ENCODE measurements at places on chromosomes 1 and 21.

DNA sequence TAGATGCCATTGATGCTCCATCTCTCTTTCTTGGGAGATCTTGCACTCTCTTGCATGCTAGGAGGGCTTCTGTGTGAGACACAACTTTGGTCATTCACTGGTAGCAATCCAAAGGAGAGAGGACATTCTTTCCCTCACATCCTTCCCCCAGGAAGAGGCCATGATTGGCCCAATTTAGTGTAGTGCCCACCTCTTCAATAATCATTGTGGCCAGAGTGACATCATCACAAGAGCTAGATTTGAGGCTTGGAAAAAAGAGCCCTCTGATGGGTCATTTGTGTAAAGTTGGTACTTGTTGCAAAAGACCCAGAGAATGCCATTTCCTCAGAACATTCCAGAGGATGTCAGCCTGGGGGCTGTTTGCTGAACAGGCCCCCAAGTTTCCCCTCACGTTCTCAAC, 30.2 kb downstream of the S100A6 start:
- no peak for DNase-seq

DNA sequence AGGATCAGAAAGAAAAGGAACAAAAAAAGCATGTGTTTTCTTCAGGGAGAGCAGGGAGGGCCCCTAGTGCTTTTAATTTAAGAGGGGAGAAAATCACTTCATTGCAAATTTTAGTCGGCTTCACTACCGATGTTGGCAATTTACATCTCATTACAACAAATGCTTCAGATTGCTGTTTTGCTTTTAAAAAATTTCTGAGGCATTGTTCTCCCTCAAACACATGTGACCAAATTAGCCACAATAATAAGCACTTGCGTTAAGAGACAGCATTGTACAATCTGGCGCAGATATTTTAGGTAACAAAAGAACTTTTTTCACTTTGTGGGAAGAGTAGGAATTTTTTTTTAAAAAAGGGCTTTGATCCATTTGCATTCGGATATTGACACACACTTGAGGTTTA, 29.8 kb downstream of the BEND5 start:
- no peak for DNase-seq

- no peak for DNase-seq
These were observed 406.3 kb upstream of the CHRM3 start for GRCh38 chr1:238980053-238980452.

DNA sequence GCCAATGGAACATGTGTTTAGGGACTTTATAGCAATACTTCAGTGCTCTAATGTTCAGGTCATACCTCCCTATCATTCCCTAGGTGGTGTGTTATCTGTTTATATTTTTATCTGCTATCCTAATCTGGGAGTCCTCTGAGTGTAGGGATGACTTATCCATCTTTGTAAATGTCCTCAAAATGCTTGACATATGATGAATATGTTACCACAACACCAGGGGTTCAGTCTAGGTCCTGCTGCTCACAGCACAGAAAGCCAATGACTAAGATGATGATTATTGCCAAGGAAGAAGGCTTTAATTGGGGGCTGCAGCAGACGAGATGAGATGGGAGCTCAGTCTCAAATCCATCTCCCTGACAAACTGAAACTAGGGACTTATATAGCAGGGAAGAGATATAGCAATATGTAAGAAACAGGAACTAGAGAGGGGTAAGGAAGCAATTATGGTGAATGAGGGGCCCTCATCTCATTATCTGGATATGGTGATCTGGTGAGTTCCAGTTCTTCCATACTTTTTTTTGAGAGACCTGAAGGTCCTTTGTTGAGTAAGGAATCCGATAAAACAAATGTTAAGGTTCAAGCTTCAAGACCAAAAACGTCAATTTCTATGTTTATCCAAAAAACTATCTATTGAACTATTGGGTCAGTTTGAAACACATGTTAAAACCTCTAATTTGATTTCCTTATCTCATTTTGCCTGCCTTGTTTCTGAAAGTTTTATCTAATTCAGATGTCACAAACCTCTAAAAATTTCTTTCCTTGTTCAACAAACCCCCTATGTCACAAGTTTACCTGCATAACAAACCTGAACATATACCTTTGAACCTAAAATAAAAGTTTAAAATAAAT, 256.7 kb upstream of the CACYBP start:
- no peak for DNase-seq

DNA sequence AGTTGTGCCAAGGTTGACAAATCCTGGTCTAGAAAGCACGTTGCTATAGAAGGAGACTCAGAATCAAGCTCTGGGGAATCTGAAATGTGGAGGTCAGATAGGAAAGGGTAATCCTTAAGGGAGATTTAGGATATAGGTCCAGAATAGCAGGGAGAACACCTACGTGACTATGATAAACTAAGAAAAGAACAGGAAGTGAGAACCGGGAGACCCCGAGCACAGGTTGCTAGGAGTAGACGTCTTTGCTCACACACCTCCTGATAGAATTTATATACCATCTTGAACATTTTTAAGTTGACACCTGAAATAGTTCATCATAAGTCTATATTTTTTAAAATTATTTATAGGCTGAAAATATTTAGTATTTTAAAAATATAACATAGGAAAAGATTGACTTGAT, 7.9 kb upstream of the COG2 start:
- DNase-seq: no peak

Data from testis (tissue), 5 donors.